ENCODE measurements at places on chromosomes 13 and 19. TPM values are rescaled to one million over a fixed set of nuclear protein-coding genes. Genes with fewer than 3 reads are reported as not detected.

DNA sequence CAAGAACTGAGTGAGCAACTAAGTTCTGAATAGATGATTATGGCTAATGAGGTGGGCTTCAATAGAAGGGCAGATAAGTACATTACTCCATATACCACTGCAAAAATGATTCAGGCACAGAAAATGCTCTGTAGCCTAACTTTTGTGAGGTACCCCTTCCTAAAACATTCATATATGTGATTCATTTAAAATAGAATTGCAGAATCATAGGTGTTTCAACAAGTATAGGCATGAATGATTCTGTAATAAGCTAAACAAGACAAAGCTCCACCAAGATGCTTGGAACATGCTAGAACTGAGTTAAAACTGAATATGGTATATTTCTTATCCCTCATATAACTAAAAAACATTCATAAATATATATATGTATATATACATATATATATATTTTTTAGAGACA, 12.1 kb downstream of the KBTBD7 start:
- DNase-seq: no peak

The BEST2 gene
- not detected for total RNA-seq

The NMRK2 gene
- not detected for total RNA-seq

The PRR22 gene
- total RNA-seq: 0.51 TPM

The RTBDN gene
- total RNA-seq: not detected
